ENCODE measurements at places on chromosomes 2 and 18.

GRCh38 chr18:5137261-5137660, 59.8 kb downstream of the AKAIN1 start:
- peak; percentile 78 for DNase-seq

- DNase-seq, result no peak
Measured at GRCh38 chr18:63216516-63217311, 102.9 kb downstream of the BCL2 start.

GRCh38 chr2:5868931-5869330, 176.7 kb downstream of the SOX11 start:
- DNase-seq, result no peak

DNA sequence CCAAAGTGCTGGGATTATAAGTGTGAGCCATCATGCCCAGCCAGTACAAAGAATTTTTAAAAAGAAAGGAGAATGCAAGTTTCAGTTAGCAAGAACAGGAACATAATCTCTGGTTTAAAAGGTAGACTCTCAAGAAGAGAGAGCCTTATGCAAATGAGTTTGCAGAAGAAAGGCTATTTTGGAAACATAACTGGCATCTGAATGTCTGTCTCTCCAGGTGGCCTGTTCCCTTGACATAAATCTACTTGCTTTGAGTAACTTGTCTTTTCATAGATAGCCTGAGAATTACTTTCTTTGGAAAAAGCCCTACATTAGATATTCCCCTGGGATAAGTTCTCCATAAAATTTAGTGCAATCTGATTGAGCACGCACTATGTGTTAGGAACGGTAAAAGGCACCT, 109.6 kb downstream of the ICOS start:
- DNase-seq, result no peak

GRCh38 chr2:58501371-58502160, 260.4 kb upstream of the FANCL start:
- DNase-seq, result no peak

GRCh38 chr2:77104554-77104953, 417.6 kb downstream of the LRRTM4 start:
- no peak for DNase-seq

DNA sequence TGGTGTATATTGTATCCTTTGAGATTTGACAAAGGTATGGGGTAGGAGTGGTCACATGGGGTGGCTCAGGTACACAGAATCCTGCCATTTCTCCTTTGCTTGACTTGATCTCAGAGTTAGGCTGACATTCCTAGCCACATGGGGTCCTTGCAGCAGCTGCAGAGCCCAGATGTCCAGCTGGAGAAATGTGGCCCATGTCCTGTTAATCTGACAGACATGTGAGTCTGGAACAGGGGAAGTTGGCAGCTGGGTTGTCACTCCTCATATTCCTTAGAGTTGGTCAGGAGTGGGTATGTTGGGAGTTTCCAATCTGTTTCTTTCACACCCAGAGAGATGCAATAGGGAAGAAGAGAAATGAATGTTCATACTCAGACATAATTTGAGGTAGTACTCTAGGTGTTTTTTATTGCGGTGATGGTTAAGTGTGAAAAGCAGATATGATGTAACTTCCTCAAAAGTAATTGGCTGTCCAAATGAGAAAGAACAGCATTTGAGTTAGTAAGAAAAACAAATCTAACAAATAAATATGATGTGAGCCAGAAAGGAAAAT, 402.6 kb upstream of the MEIS1 start:
- DNase-seq, result no peak

DNA sequence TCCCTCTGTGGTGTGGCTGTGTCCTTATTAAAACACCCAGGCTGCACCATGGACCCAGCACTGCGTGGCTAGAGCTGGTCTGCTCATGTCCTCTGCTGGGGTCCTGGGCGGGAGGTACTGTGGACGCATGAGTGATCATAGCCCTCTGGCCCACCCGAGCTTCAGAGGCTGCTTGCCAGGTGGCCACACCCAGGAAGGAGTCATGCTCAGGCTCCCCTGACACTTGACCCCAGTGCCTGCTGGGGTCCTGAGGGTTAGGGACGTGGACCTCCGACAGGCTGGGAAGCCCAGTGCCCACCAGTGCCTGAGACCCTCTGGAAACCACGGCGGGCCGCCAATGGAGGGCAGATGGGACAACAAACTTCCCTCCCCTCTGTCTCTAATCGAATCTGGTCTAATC, 66.3 kb upstream of the HS6ST1 start:
- DNase-seq, result no peak

GRCh38 chr2:120436885-120437603, 91.1 kb downstream of the INHBB start:
- DNase-seq, result no peak

DNA sequence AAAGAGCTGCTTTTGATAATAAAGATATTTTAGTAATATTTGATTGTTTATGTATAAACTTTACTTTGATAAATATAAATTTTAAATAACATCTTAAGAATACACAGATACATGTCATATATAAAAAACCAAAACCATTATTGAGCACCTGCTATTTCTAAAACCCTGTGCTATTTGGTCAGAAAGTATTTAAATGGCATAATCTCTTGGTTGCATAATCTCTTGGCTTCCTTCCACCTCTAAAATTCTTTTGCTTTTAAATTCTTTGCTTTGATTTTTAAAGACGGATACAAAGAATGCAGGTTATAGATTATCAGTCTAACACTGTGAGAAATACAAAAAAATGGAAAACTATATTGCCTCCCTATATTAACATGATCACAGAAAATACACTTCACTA, 36.9 kb downstream of the ACMSD start:
- no peak for DNase-seq

GRCh38 chr2:157190151-157190550, 67.4 kb upstream of the GALNT5 start:
- DNase-seq, result no peak

GRCh38 chr18:21105936-21106335, 5.7 kb downstream of the ROCK1 start:
- DNase-seq, result peak; percentile 9

GRCh38 chr2:151523850-151524249, 114.1 kb downstream of the RIF1 start:
- DNase-seq, result no peak

DNA sequence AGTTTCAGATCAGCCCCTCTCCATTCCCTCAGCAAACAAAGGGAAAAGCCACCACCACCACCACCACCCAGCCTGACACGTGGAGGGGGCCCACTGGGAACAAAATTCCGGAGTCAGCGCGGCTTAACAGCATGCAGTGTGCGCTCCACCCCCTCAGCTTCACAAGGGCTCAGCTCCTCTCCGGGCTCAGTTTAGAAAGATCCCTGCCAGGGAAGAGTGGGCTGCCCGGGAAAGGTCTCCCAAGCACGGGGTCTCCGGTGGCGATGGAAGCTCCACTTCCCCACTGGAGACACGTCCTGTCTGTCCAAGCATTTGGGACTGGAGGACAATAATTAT, 55.7 kb downstream of the SNORC start:
- DNase-seq, result no peak

- DNase-seq, result no peak
Measured at GRCh38 chr18:7830468-7830867, 263.4 kb downstream of the PTPRM start.

- no peak for DNase-seq
Measured at GRCh38 chr2:239184179-239184578, 216.6 kb downstream of the HDAC4 start.

GRCh38 chr2:126359494-126359893, 296.5 kb upstream of the GYPC start:
- DNase-seq, result no peak

GRCh38 chr2:166031054-166031453, 77.5 kb upstream of the TTC21B start:
- no peak for DNase-seq

DNA sequence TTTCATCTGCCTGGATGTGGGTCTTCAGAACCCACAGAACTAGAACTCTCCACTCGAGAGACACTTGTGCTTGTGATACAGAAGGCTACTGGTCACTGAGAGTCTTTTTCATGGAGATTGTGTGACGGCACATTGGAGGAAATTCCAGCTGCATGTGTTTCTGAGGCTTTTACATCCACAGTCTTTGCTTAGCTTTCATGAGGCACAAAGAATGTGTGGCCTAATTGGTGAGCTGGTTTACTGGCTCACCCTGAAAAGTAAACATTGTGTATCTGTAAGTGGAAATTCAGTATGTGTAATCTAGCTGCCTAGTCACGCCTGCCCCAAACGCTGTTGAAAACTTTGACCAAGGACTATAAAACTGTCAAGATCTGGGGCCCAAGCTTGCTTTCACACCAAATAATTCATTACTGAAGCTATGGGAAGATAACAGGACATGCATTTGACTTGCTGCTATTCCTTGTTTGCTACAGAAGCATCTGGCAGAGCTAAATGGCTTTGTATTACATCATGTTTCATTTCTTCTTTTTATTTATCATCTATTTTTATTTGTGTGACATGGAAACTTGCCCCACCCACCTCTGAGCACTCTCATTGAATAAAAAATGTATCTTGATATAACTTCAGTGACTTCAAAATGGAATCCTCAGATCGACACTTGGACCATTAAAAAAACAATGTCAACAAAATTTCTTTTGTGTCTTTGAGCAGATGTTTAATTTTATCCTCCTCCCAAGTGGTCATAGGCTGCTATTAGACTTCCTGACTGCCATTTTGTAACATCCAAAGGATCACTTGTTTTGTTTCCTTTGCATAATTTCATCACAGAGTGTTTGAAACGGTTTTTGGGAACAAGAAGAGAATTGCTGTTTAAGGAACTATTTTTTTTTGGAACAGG, 80.2 kb downstream of the EFEMP1 start:
- DNase-seq, result no peak

DNA sequence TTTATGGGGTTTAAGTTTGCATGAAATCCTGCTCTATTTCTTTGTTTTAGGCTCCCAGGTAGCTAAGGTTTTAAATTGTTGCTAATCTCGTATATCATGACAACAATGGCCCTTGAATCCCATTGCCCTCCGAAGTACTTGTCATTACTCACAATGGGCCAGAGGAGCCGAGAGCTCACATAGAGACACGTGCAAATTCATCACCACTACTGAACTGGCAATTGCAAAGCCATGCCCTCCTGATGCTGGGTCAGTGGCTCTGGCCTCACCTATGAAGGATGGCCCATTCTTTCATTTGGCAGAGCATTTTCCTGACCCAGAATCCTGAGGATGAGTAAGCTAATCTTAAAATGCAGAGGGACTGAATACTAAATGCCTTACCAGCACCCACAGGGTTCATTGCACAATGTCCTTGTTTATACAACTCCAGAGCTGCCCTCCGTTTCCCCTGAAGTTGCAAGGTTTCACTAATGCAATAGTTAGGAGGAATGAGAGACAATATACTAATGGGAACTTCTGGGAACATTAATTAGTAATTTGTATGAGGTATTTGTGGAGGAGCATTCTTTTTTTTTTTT, 71.6 kb upstream of the GAREM1 start:
- no peak for DNase-seq

- peak; percentile 33 for DNase-seq
Measured at GRCh38 chr2:156436497-156437085, 412 bp downstream of the GPD2 start.

GRCh38 chr2:216221811-216222210, 112.7 kb downstream of the XRCC5 start:
- DNase-seq, result no peak

- no peak for DNase-seq
Measured at GRCh38 chr18:8556424-8556823, 52.8 kb upstream of the RAB12 start.

- DNase-seq, result no peak
Measured at GRCh38 chr2:180907731-180908130, 72.7 kb upstream of the UBE2E3 start.
